Purkinje cell (primary cell): ENCODE measurements at places on chromosomes 5 and 9. TPM values are rescaled to one million over a fixed set of nuclear protein-coding genes. Genes with fewer than 3 reads are reported as not detected.

Gene FOXD4
- polyA plus RNA-seq = not detected in 2 replicates

Gene PCDHGA3
- polyA plus RNA-seq = 1.3 and 4.3 TPM in 2 replicates

Gene PCDH12
- 0.03 TPM in 1 of 2 replicates, not detected in the other for polyA plus RNA-seq

Gene CCL28
- not detected in 2 replicates for polyA plus RNA-seq

Gene ERAP2
- polyA plus RNA-seq = 0.88 TPM in 1 of 2 replicates, not detected in the other

Gene SKP1
- polyA plus RNA-seq = 2,494 and 3,378 TPM in 2 replicates

Gene GMCL2
- polyA plus RNA-seq = not detected in 2 replicates

Gene PKD2L2
- polyA plus RNA-seq = 1.3 TPM in 1 of 2 replicates, not detected in the other

Gene GABBR2
- 204 and 253 TPM in 2 replicates for polyA plus RNA-seq

Gene MVB12B
- polyA plus RNA-seq = 0.62 and 1.1 TPM in 2 replicates

Gene IFNA10
- not detected in 2 replicates for polyA plus RNA-seq

Gene PNPLA7
- polyA plus RNA-seq = 1.1 TPM in 1 of 2 replicates, not detected in the other

Gene SPINK7
- not detected in 2 replicates for polyA plus RNA-seq

Gene MUSK
- not detected in 2 replicates for polyA plus RNA-seq

Gene PDLIM4
- polyA plus RNA-seq = not detected in 2 replicates

Gene SPOCK1
- polyA plus RNA-seq = 98.6 and 103 TPM in 2 replicates

Gene ANKRD55
- polyA plus RNA-seq = 0.15 and 1.8 TPM in 2 replicates

Gene TIMD4
- 0.35 TPM in 1 of 2 replicates, not detected in the other for polyA plus RNA-seq

Gene FREM1
- 1.6 and 4.5 TPM in 2 replicates for polyA plus RNA-seq

Gene GHR
- polyA plus RNA-seq = 2.3 and 4.2 TPM in 2 replicates

Gene CCL21
- not detected in 2 replicates for polyA plus RNA-seq

Gene GABRB2
- polyA plus RNA-seq = 199 and 201 TPM in 2 replicates

Gene PCDHGB4
- polyA plus RNA-seq = 1.8 and 2.1 TPM in 2 replicates

Gene SLC34A3
- not detected in 2 replicates for polyA plus RNA-seq

Gene PSD2
- polyA plus RNA-seq = 192 and 243 TPM in 2 replicates

Gene FLT4
- not detected in 2 replicates for polyA plus RNA-seq

Gene FGF1
- polyA plus RNA-seq = 4.4 and 14.2 TPM in 2 replicates

Gene SAXO1
- polyA plus RNA-seq = not detected in 2 replicates

Gene TGFBR1
- polyA plus RNA-seq = 3.1 and 4.2 TPM in 2 replicates

Gene OR1L8
- not detected in 2 replicates for polyA plus RNA-seq

Gene STPG3
- not detected in 2 replicates for polyA plus RNA-seq

Gene ZNF658
- polyA plus RNA-seq = 3.7 and 5.0 TPM in 2 replicates

Gene SV2C
- polyA plus RNA-seq = 50.4 and 53.8 TPM in 2 replicates

Gene FOXD4L4
- polyA plus RNA-seq = not detected in 2 replicates

Gene ELOVL7
- 9.0 and 9.3 TPM in 2 replicates for polyA plus RNA-seq

Gene ZNF474
- polyA plus RNA-seq = not detected in 2 replicates

Gene SOX30
- 0.95 TPM in 1 of 2 replicates, not detected in the other for polyA plus RNA-seq

Gene GRM6
- 0.05 TPM in 1 of 2 replicates, not detected in the other for polyA plus RNA-seq

Gene HAVCR2
- 0.24 TPM in 1 of 2 replicates, not detected in the other for polyA plus RNA-seq

Gene ANKRD20A1
- 3.3 and 19.0 TPM in 2 replicates for polyA plus RNA-seq

Gene SPINK1
- not detected in 2 replicates for polyA plus RNA-seq

Gene PCDHA1
- polyA plus RNA-seq = 5.3 and 10.1 TPM in 2 replicates

Gene SGTB
- polyA plus RNA-seq = 8.9 and 20.9 TPM in 2 replicates

Gene WNT8A
- polyA plus RNA-seq = not detected in 2 replicates

Gene C7
- polyA plus RNA-seq = 0.28 TPM in 1 of 2 replicates, not detected in the other

Gene CDO1
- 40.0 and 66.5 TPM in 2 replicates for polyA plus RNA-seq

Gene AP3B1
- 11.2 and 19.8 TPM in 2 replicates for polyA plus RNA-seq

Gene SGCD
- polyA plus RNA-seq = 4.5 and 7.7 TPM in 2 replicates

Gene FST
- polyA plus RNA-seq = not detected in 2 replicates
